ENCODE measurements at places on chromosomes 13 and 19. TPM values are rescaled to one million over a fixed set of nuclear protein-coding genes. Genes with fewer than 3 reads are reported as not detected.

The FBXW9 gene
- 11.4 TPM for polyA plus RNA-seq

DNA sequence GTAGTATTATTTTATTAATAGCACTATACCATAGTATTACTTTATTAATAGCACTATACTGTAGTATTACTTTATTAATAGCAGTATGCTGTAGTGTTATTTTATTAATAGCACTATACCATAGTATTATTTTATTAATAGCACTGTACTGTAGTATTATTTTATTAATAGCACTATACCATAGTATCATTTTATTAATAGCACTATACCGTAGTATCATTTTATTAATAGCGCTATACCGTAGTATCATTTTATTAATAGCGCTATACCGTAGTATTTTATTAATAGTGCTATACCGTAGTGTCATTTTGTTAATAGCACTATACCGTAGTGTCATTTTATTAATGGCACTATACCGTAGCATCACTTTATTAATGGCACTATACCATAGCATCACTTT, 191.8 kb downstream of the GPC6 start:
- DNase-seq: no peak

The ZNF154 gene
- 22.8 TPM for polyA plus RNA-seq

DNA sequence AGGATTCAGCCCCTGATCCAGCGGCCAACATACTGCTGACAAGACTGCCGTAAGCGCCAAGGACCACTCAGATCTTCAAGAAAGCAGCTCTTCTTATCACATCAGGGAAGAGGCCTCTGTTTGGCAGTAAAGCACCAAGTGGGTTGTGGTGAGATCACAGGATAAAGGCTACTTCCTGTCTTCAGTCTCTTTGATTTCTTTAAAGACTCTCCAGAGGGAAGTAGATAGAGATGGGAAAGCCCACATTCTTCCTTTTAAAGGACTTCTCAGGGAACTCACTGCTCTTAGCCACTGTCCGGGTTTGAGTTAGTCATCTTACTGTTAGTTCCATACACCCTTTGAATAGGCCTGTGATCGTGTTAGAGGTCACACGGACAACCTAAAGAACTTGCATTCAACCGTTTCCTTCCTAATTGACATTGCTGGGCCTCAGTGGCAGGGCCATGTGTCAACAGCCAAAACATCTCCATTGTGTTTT, 47.2 kb upstream of the POMP start:
- no peak for DNase-seq

DNA sequence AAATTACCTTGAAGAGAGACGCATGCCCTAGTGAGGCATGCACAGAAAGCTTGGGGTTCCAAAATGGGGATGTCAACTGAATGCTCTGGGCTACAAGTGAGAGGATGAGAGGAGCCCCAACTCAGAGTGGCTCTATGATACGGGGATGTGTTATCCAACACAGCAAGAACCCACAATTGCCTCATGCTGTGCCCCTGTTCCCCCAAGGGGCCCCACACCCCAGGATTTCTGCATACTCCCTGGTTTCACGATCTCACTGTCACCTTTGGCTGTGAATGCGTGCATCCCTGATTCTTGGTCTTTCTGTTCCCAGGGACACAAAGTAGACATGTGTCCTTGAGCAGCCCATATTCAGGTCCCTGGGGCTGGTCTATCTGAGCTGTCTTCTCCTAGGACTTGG, 29.3 kb downstream of the WDR88 start:
- no peak for DNase-seq

The LATS2 gene
- 25.7 TPM for polyA plus RNA-seq

The PRODH2 gene
- 0.41 TPM for polyA plus RNA-seq

The FCGBP gene
- 8.1 TPM for polyA plus RNA-seq

The RDH13 gene
- polyA plus RNA-seq: 20.7 TPM

The CEBPA gene
- polyA plus RNA-seq: 5.3 TPM

- DNase-seq: no peak
Observed at GRCh38 chr13:40508127-40508526, 158.3 kb downstream of the FOXO1 start.

- DNase-seq: no peak
Observed at GRCh38 chr13:32476892-32477291, 49.0 kb upstream of the N4BP2L1 start.
